Stimulated activated CD4-positive, alpha-beta T cell treated with anti-CD3 and anti-CD28 coated beads, Interleukin-15, amount 100 ng/mL, for 1 hour (primary cell): ENCODE measurements at places on chromosomes 6 and 20.

GRCh38 chr6:39313526-39314272, 520 bp downstream of the KCNK17 start:
- DNase-seq, result no peak

DNA sequence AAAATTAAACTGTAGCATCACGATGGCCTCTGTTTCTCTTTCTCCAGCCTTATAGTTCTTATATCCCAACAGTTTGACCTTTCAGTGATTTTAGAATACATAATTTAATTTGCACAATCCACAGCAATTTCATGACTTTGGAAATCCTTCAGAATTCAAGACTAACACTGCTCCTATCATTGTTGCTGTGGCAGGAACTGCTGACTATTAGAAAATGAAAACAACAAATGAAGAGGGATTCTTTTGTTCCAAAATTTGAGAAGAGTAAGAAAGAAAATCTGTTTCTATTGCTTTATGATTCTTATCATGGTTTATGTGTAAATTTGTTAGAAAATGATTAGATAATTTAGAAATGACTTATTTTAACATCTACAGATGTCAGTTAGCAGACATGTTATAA, 604.0 kb upstream of the ADGRB3 start:
- no peak for DNase-seq

GRCh38 chr6:134122775-134123174, 70.4 kb upstream of the SLC2A12 start:
- DNase-seq, result no peak

DNA sequence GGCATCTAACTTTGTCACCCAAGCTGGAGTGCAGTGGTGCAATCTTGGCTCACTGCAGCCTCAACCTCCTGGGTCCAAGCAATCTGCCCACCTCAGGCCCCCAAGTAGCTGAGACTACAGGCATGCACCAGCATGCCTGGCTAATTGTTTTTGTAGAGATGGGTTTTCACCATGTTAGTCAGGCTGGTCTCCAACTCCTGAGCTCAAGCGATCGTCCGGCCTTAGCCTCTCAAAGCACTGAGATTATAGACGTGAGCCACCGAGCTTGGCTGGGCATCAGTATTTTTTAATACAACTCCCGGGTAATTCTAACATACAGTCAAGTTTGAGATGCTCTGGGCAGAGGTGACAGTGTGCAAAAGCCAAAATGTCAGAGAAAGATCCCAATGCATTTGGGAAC, 73.5 kb downstream of the NFATC2 start:
- no peak for DNase-seq

DNA sequence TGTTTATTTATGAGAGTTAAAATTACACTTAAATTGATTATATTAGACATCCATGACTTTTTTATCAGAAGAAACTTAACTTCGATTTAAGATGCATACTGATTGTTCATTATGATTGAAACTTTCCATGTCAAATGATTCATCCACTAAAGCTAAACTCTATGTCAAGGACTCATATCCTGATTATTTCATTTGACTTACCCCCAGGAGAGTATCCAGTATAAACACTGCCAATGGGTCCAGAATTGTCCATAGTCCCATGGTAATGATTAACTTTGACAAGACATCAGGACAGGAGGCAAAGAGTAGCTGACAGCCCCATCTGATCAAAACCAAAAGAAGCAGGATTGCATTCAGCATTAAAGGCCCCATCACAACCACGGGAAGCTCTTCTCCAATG, 709.9 kb downstream of the TFAP2A start:
- DNase-seq, result no peak

- DNase-seq, result no peak
Observed at GRCh38 chr6:114267897-114268296, 74.9 kb downstream of the HS3ST5 start.

DNA sequence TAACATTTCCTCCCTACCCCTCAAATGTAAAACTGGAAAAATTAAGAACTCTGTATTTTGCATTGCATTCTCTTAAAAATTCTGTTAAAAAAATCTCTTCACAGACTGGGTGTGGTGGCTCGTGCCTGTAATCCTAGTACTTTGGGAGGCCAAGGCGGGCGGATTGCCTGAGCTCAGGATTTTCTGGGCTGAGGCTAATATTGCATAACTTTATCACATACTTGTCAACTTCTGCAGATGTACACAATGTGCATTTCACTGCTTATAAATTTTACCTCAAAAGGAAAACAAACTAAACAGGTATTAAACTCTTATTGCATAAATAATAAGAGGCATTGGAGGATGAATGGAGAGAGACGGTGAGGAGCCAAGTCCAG, 21.1 kb downstream of the YTHDF1 start:
- DNase-seq, result no peak
